ENCODE measurements at places on chromosomes 13 and 19. TPM values are rescaled to one million over a fixed set of nuclear protein-coding genes. Genes with fewer than 3 reads are reported as not detected.

NLRP9 gene
- total RNA-seq = not detected

TNFSF9 gene
- total RNA-seq = 2.9 TPM

SARS2 gene
- 57.3 TPM for total RNA-seq

ONECUT3 gene
- total RNA-seq = not detected

FBL gene
- total RNA-seq = 729 TPM

COL5A3 gene
- total RNA-seq = 2.6 TPM

GIPR gene
- 3.5 TPM for total RNA-seq

KIR2DL1 gene
- not detected for total RNA-seq

NLRP11 gene
- total RNA-seq = not detected

SGTA gene
- 69.8 TPM for total RNA-seq

ZNF90 gene
- total RNA-seq = not detected

GRK1 gene
- total RNA-seq = 0.04 TPM

LGALS14 gene
- not detected for total RNA-seq

Data from A549 treated with Mapracorat at 1 μM for 4 hours (cell line).